Esophagus squamous epithelium (tissue), 5 donors: ENCODE measurements at places on chromosomes 11 and 22. TPM values are rescaled to one million over a fixed set of nuclear protein-coding genes. Genes with fewer than 3 reads are reported as not detected.
A peak's percentile ranks its signal among the peaks of the same experiment; 100 is the strongest.

SFI1 gene
- 17.5 TPM for total RNA-seq

POTEH gene
- not detected for total RNA-seq

DNA sequence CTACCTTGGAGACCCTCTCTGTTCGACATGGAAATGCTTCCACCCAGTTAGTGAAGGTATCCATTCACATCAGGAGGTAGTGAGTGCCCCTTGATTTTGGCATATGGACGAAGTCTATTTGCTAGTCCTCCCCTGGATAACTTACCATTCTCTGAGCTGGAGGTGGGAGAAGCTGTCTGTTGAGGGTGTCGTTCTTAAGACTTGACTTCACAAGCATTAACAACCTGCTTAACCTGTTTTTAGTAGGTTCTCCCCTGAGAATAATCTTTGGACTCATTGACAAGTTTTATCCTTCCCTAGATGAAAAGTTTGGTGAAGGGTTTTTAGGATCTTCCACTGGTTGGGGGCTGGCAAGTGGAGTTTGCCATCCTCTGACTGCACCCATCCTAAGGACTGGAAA is 1053.8 kb upstream of the CNTN5 start:
- DNase-seq, result no peak
- no peaks in the 10 kb centered on the region for H3K36me3 ChIP-seq
- H3K27me3 ChIP-seq, result no peaks in the 10 kb centered on the region
- H3K27ac ChIP-seq, result no peak overlapping the region
- no peaks in the 10 kb centered on the region for H3K4me1 ChIP-seq
- H3K4me3 ChIP-seq, result no peak overlapping the region

IL18 gene
- total RNA-seq, result 125 TPM

- H3K4me3 ChIP-seq, result no peak overlapping the region
- peak overlapping the region; percentile 78 for H3K27ac ChIP-seq
- peaks cover 51% of the 10 kb centered on the region for H3K4me1 ChIP-seq
- peaks cover 12% of the 10 kb centered on the region for H3K36me3 ChIP-seq
- DNase-seq, result no peak
Observed at GRCh38 chr11:8765294-8765693, 82.7 kb downstream of the RPL27A start.

GRCh38 chr11:4809246-4809645 is 5.1 kb upstream of the OR52R1 start:
- H3K36me3 ChIP-seq, result no peaks in the 10 kb centered on the region
- DNase-seq, result no peak
- H3K4me3 ChIP-seq, result no peak overlapping the region
- H3K27ac ChIP-seq, result no peak overlapping the region

DNA sequence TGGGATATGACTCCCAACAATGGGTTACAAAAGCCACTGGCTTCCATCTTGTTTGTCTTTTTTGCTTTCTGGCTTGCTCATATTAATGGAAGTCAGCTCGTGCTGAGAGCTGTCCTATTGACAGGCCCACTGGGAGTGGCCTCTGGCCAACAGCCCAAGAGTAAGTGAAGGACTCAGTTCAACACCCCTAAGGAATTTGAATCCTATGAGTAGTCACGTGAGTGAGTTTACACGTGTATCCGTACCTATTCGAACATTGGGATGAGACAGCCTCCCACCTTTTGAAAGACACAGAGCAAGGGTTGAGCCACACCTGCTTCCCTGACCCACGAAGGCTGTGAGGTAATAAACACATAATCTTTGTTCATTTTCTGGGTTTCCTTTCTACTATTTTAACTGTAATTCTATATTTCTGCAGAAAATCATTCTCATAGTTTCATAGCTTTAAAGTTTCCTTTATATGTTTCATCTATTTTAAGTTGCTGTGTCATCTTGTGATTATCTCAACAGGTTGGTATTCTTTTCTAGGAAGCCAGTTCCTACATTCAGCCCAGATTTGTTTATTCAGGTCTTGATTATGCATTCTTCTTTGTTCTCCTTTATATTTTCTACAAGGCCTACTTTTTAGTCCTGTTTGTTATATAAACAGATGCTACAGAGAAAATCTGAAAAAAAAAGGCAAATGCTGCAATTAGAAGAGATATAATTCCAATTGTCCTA is 802.3 kb downstream of the CNTN5 start:
- H3K27me3 ChIP-seq, result no peaks in the 10 kb centered on the region
- no peaks in the 10 kb centered on the region for H3K4me1 ChIP-seq
- no peaks in the 10 kb centered on the region for H3K36me3 ChIP-seq

GRCh38 chr11:3747704-3748103 is 49.6 kb downstream of the NUP98 start:
- no peak for DNase-seq
- no peak overlapping the region for H3K4me3 ChIP-seq
- H3K4me1 ChIP-seq, result no peaks in the 10 kb centered on the region

DNA sequence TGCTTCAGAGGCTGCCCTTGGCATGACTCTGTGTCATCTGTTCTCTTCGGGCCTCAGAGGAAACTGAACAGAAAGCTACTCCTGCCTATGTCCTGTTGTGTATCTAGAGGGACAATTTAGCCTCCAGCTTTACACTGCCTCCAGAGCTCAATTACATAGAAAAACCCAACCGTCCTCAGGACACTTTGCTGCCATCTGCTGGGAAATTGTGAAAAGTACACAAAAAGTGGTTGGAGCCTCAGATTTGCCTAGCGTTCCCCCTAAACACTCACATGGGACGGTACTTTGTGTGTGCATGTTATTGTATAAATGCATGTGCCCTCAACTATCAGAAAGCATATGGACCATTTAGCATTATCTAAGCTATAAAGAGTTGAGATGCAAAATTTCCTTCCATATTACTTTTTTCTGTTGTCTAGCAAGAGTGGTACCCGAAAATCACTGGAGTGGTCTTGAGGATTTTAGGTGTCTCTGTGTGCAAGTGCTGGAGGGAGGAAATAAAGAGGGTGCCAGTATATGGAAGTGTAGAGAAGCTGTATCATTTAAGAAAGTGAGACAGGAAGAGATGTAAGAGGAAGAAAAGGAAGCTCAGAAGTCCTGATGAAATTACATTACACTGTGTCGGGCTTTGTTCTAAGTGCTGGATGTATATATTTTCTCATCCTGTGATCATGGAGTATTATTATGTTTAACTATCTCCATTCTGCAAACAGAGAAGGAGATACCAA is 8.7 kb upstream of the MS4A4E start:
- no peaks in the 10 kb centered on the region for H3K36me3 ChIP-seq
- H3K27me3 ChIP-seq, result no peaks in the 10 kb centered on the region
- H3K4me1 ChIP-seq, result no peaks in the 10 kb centered on the region
- no peak overlapping the region for H3K4me3 ChIP-seq
